Left renal pelvis (tissue), 4 donors: ENCODE measurements at places on chromosomes 2 and 18. TPM values are rescaled to one million over a fixed set of nuclear protein-coding genes. Genes with fewer than 3 reads are reported as not detected.

DNA sequence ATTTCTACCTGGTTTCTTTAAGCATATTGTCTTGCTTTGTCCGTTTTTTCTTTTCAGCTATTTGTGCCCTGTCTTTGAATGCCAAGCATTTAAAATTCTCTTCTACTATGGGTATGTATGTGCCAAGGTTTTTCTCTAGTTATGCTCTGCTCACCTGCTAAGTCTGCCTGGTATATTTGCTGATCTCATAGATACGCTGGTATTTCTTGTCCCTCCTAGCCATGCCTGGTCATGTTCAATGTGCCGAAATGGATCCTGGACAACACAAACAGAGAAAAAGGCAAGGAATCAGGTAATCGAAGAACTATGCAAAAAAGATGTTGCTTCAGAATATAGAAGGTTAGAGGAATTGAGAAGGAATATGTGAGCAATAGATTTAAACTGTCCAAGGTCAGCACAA is 14.9 kb upstream of the KDM3A start:
- DNase-seq: no peak

NTSR2 gene
- not detected for polyA plus RNA-seq

LCLAT1 gene
- 22.3 TPM for polyA plus RNA-seq

CROCC2 gene
- polyA plus RNA-seq: 0.09 TPM

TGFA gene
- 19.2 TPM for polyA plus RNA-seq

TRABD2A gene
- polyA plus RNA-seq: 0.67 TPM

SERPINB3 gene
- polyA plus RNA-seq: not detected
